ENCODE measurements at places on chromosomes 6 and 20. TPM values are rescaled to one million over a fixed set of nuclear protein-coding genes. Genes with fewer than 3 reads are reported as not detected.

CPXM1 gene
- not detected for total RNA-seq

ANGPT4 gene
- total RNA-seq: 1.6 TPM

ATP6V1G2 gene
- total RNA-seq: 0.95 TPM

KPNA5 gene
- total RNA-seq: 6.0 TPM

SRMS gene
- not detected for total RNA-seq

RPS6KA2 gene
- total RNA-seq: 75.4 TPM

PACRG gene
- total RNA-seq: 13.0 TPM

DEFB113 gene
- not detected for total RNA-seq

SLC13A3 gene
- 4.9 TPM for total RNA-seq

PROKR2 gene
- total RNA-seq: not detected

METTL24 gene
- 27.6 TPM for total RNA-seq

GRCh38 chr6:108200186-108200585, 34.4 kb downstream of the NR2E1 start:
- no peaks in the 10 kb centered on the region for H3K27me3 ChIP-seq
- H3K27ac ChIP-seq: no peak overlapping the region
- H3K4me1 ChIP-seq: no peaks in the 10 kb centered on the region
- no peak for DNase-seq
- H3K36me3 ChIP-seq: no peaks in the 10 kb centered on the region
- H3K4me3 ChIP-seq: no peak overlapping the region

GRCh38 chr20:13990465-13990864, at the start of gene SEL1L2:
Gene SEL1L2 (minus strand): TSS chr20:13990614. CDS start chr20:13990534, 80 bp downstream.
- H3K4me1 ChIP-seq: no peaks in the 10 kb centered on the region
- no peaks in the 10 kb centered on the region for H3K27me3 ChIP-seq
- no peak within 1 kb of the TSS for H3K27ac ChIP-seq
- no peak within 1 kb of the TSS for H3K4me3 ChIP-seq
- DNase-seq: no peak

GRCh38 chr6:1285956-1286355, 25.9 kb upstream of the FOXQ1 start:
- H3K4me1 ChIP-seq: no peaks in the 10 kb centered on the region
- H3K27me3 ChIP-seq: no peaks in the 10 kb centered on the region
- DNase-seq: no peak
- H3K27ac ChIP-seq: no peak overlapping the region
- H3K36me3 ChIP-seq: no peaks in the 10 kb centered on the region

GRCh38 chr6:168873278-168874190, 380.1 kb downstream of the THBS2 start:
- no peaks in the 10 kb centered on the region for H3K4me1 ChIP-seq
- no peak for DNase-seq
- H3K27me3 ChIP-seq: no peaks in the 10 kb centered on the region
- no peaks in the 10 kb centered on the region for H3K36me3 ChIP-seq

GRCh38 chr6:156471000-156471399, 306.2 kb upstream of the ARID1B start:
- H3K27ac ChIP-seq: no peak overlapping the region
- H3K27me3 ChIP-seq: no peaks in the 10 kb centered on the region
- no peak overlapping the region for H3K4me3 ChIP-seq
- DNase-seq: no peak
- H3K36me3 ChIP-seq: no peaks in the 10 kb centered on the region
- H3K4me1 ChIP-seq: no peaks in the 10 kb centered on the region

- peaks cover 5% of the 10 kb centered on the region for H3K27me3 ChIP-seq
- H3K36me3 ChIP-seq: no peaks in the 10 kb centered on the region
- H3K4me3 ChIP-seq: no peak overlapping the region
- DNase-seq: no peak
- H3K27ac ChIP-seq: no peak overlapping the region
These were observed 68.5 kb downstream of the DNAH8 start for GRCh38 chr6:38783443-38784228.

DNA sequence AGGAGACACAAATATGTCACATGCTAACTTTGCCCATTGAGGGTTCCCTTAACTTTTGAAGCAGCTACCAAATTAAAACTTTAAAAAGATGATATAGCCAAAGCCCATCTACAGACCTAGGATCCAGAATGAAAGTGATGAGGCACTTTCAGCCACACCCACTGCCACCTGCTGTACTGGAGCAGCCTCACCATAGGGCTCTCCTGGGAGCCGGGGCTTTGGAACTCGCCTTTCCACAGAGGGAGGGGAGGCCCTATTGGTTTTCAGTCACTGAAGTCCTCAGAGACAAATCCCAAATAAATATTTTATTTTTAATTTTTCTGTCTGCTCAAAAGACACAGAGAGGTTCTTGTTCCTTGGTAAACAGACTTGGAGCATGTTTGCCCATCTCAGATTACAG, 238.1 kb upstream of the TAB2 start:
- no peaks in the 10 kb centered on the region for H3K27me3 ChIP-seq
- no peak overlapping the region for H3K4me3 ChIP-seq

DNA sequence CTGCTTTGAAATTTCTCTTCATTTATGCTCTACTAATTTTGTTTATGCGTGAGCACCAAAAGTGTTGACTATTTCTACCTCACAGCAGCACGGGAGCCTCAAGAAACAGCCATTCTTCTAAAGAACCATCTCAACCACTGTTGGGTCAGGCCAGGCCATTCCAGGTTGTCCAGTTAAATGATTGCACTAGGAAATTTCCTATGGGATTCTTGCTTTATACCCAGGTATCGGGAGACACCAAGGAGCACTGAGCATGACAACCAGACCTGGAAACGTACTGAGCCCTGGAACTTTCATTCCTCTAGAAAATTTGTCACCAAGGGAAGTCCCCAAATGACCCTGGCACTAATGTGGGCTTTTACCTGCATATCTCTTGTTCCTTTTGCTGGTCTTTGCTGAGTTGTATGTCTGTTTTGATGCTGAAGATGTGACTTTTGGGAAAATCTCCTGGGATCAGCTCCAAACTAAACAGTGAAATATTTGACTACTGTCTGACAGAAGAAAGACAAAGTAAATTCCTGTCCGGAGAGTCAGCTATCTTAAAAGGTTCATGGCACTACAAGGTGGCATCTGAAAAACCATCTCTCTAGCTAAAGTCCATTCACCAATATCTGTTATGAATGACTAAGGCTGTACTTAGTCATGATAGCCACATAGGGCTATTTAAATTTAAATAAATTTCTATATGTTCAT, 70.5 kb downstream of the SNAP25 start:
- H3K27me3 ChIP-seq: no peaks in the 10 kb centered on the region
- no peaks in the 10 kb centered on the region for H3K4me1 ChIP-seq
- H3K36me3 ChIP-seq: no peaks in the 10 kb centered on the region
- H3K4me3 ChIP-seq: no peak overlapping the region
- DNase-seq: no peak
- H3K27ac ChIP-seq: no peak overlapping the region

DNA sequence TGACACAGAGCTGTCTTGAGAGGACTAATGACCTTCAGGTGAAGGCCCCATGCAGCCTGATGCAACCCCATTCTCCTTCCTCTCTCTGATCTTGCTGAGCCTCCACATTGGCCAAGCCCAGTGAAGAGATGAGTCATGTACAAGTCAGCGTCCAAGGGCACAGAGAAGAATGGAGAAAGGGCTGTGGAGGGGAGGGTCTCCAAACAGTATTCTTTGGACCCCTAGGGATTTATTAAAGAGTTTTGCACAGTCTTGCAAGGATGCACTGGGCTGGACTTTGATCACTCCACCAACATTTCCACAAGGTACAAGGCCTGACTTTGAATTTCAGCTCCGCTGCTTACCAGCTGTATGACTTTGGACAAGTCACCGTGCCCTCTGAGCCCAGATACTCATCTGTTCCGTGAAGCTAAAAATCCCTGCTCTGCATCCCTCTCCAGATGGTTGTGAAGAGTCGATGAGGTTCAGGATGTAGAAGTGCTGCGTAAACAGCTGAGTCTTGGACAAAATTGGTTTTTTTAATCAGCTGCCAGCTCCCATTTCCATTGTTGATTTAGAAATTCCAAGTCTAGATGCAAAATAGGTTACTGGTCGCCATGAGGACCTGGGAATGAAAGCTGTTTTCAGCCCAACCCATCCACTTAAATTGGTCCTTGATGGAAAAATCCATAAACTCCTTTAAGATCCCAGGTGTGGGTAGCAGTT, 14.1 kb upstream of the KCNG1 start:
- H3K27ac ChIP-seq: no peak overlapping the region
- H3K4me1 ChIP-seq: no peaks in the 10 kb centered on the region
- H3K27me3 ChIP-seq: no peaks in the 10 kb centered on the region
- no peaks in the 10 kb centered on the region for H3K36me3 ChIP-seq
- H3K4me3 ChIP-seq: no peak overlapping the region

DNA sequence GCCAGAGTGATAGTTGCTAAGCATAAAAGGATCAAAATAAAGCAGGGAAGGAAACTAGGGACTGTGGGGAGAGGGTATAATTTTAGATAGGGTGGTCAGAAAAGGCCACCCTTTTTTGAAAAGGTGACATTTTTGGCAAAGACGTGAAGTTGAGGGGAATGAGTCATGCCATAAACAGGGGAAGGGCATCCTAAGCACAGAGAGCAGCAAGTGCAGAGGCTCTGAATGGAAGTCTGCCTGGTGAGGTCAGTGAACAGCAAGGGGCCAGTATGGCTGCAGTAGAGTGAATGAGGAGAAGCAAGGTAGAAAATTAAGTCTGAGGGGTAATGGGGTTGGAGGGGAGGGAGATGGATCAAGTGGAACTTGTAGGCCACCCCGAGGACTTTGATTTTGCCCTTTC, 2.4 kb downstream of the KLC4 start:
- no peak overlapping the region for H3K4me3 ChIP-seq
- H3K4me1 ChIP-seq: peaks cover 9% of the 10 kb centered on the region
- H3K27me3 ChIP-seq: no peaks in the 10 kb centered on the region
- H3K27ac ChIP-seq: no peak overlapping the region
- H3K36me3 ChIP-seq: peaks cover 10% of the 10 kb centered on the region

DNA sequence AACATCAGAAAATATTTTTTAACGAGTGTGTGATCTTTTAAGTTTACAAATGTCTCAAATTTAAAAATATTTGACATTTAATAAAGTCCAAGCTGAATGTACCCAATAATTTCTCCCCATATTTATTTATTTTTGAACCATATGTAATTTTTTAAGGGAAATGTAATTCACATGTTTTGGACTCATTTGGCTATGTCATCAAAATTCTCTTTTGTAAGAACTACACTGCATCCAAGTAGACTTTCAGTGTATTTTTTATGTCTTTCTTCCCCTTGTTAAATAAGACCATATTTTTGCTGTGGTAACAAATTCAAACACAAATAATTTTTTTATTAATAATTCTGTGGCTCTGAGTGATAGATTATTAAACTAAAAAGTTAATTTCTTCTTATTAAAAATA, 365.2 kb downstream of the CD109 start:
- H3K36me3 ChIP-seq: no peaks in the 10 kb centered on the region
- no peak for DNase-seq
- no peaks in the 10 kb centered on the region for H3K27me3 ChIP-seq
- no peaks in the 10 kb centered on the region for H3K4me1 ChIP-seq
- H3K4me3 ChIP-seq: no peak overlapping the region

- no peak overlapping the region for H3K4me3 ChIP-seq
- DNase-seq: no peak
- H3K36me3 ChIP-seq: no peaks in the 10 kb centered on the region
- H3K27ac ChIP-seq: no peak overlapping the region
- H3K4me1 ChIP-seq: no peaks in the 10 kb centered on the region
These were observed 248.7 kb downstream of the C6orf118 start for GRCh38 chr6:165060720-165061119.

- no peaks in the 10 kb centered on the region for H3K27me3 ChIP-seq
- no peak overlapping the region for H3K4me3 ChIP-seq
- no peaks in the 10 kb centered on the region for H3K4me1 ChIP-seq
- DNase-seq: no peak
- no peak overlapping the region for H3K27ac ChIP-seq
These were observed 2.0 kb upstream of the LGSN start for GRCh38 chr6:63321821-63322220.

GRCh38 chr6:20160541-20161283, 51.6 kb downstream of the MBOAT1 start:
- H3K27ac ChIP-seq: no peak overlapping the region
- H3K4me3 ChIP-seq: no peak overlapping the region
- H3K4me1 ChIP-seq: peaks cover 12% of the 10 kb centered on the region
- H3K27me3 ChIP-seq: no peaks in the 10 kb centered on the region
- no peaks in the 10 kb centered on the region for H3K36me3 ChIP-seq

- no peak for DNase-seq
- peaks cover 28% of the 10 kb centered on the region for H3K4me1 ChIP-seq
- H3K36me3 ChIP-seq: no peaks in the 10 kb centered on the region
- peak overlapping the region; percentile 60 for H3K4me3 ChIP-seq
- H3K27me3 ChIP-seq: no peaks in the 10 kb centered on the region
- H3K27ac ChIP-seq: peak overlapping the region; percentile 92
These were observed 69.6 kb downstream of the JAG1 start for GRCh38 chr20:10603971-10604864.

GRCh38 chr6:138086573-138087196, 20.5 kb downstream of the PERP start:
- H3K27ac ChIP-seq: no peak overlapping the region
- peaks cover 7% of the 10 kb centered on the region for H3K36me3 ChIP-seq
- DNase-seq: no peak
- peaks cover 3% of the 10 kb centered on the region for H3K4me1 ChIP-seq

GRCh38 chr20:33662172-33662571, at the start of gene C20orf144:
Gene C20orf144 (plus strand): TSS chr20:33662327. CDS start chr20:33662346, 19 bp downstream.
- H3K4me1 ChIP-seq: peaks cover 29% of the 10 kb centered on the region
- no peaks in the 10 kb centered on the region for H3K27me3 ChIP-seq
- peak within 1 kb of the TSS; percentile 96 for H3K4me3 ChIP-seq
- DNase-seq: no peak
- H3K27ac ChIP-seq: peak within 1 kb of the TSS; percentile 93

DNA sequence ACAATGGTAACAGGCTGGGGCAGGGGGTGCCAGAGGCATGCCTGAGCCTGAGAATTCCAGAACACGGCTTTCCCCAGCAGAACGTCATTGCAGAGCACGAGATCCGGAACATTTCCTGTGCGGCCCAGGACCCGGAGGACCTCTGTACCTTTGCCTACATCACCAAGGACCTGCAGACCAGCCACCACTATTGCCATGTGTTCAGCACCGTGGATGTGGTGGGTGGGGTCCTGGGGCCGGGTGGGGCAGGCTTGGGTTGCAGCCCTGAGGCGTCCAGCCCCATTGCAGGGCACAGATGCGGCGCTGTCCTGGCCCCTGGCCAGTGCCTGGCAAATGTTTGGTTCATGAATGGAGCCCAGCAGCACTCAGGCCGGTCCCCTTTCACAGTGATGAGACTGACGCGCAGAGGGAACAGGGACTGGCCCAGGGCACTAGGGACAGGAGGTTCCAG, 57.1 kb downstream of the TCP11 start:
- no peak overlapping the region for H3K4me3 ChIP-seq
- DNase-seq: no peak
- peaks cover 94% of the 10 kb centered on the region for H3K36me3 ChIP-seq
- H3K4me1 ChIP-seq: peaks cover 31% of the 10 kb centered on the region

- no peak overlapping the region for H3K27ac ChIP-seq
- H3K4me1 ChIP-seq: no peaks in the 10 kb centered on the region
- H3K36me3 ChIP-seq: no peaks in the 10 kb centered on the region
- H3K27me3 ChIP-seq: no peaks in the 10 kb centered on the region
These were observed 31.3 kb downstream of the KCNK15 start for GRCh38 chr20:44776980-44777379.

GRCh38 chr20:22757424-22758183, 173.2 kb upstream of the FOXA2 start:
- H3K4me3 ChIP-seq: no peak overlapping the region
- H3K27ac ChIP-seq: peak overlapping the region; percentile 79
- H3K4me1 ChIP-seq: peaks cover 17% of the 10 kb centered on the region
- no peak for DNase-seq
- no peaks in the 10 kb centered on the region for H3K27me3 ChIP-seq
- H3K36me3 ChIP-seq: no peaks in the 10 kb centered on the region

GRCh38 chr20:32792316-32792715, 27.4 kb upstream of the MAPRE1 start:
- H3K27me3 ChIP-seq: no peaks in the 10 kb centered on the region
- no peaks in the 10 kb centered on the region for H3K4me1 ChIP-seq
- H3K36me3 ChIP-seq: no peaks in the 10 kb centered on the region
- no peak for DNase-seq

Measured in thoracic aorta (tissue), 2 donors.